Body of pancreas (tissue), 4 donors: ENCODE measurements at places on chromosomes 13 and 19.

DNA sequence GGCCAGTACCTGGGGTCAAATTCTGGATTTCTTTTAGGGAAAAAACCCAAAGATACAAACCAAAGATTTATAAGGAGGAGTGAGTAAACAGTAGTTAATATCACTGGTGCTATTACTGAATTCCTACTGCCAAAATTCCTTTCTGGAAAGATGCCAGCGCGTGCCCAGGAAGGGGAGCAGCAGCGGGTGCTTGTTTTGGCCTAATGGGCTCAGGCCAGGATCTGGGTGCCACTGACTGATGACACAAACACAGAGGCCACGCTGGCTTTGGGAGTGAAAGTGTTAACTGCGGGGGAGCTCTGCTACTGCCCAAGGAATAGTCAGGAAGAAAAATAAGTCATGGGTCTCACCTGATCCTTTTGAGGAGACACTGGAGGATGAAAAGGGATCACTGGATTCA is 61.2 kb downstream of the KLF2 start:
- DNase-seq: no peak

GRCh38 chr19:7461841-7462629 is 26.8 kb downstream of the PEX11G start:
- no peak for DNase-seq

DNA sequence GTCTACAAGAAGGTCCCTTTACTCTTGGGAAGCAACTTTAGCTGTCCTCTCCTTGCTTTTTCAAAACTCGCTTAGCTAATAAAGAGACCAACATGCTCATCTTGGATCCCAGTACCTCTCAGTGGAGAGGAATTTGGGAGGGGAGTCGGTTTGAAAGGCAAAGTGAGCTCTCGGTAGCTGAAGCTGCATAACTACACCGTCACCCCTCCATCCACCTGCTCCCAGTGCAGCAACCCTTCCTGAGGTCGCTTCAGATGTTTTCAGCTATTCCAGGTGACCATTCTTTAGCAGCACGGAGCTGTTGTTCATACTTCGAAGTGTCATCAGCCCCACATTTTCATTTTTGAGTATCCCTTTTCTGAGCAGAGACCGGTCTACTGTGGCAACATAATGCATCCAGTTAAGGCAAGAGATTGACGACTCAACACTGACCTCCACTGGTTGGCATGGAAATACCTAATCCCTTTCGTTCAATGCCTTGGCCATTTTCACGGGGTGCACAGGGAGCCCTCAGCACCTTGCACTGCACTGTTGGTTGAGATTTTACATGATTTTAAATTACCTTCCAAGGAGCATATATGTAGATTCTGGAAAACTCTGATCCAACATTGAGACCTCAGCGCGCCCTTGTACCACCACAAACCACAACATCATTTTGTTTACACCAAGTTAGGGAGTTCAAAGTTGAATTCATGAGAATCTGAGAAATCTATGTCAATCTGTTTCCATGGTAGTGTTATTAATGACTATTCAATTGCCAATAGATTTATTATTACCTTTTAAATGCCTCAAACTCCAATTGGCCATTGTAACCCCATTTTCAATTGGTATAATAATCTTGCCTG is 42.2 kb downstream of the DLEU7 start:
- DNase-seq: peak; percentile 60

DNA sequence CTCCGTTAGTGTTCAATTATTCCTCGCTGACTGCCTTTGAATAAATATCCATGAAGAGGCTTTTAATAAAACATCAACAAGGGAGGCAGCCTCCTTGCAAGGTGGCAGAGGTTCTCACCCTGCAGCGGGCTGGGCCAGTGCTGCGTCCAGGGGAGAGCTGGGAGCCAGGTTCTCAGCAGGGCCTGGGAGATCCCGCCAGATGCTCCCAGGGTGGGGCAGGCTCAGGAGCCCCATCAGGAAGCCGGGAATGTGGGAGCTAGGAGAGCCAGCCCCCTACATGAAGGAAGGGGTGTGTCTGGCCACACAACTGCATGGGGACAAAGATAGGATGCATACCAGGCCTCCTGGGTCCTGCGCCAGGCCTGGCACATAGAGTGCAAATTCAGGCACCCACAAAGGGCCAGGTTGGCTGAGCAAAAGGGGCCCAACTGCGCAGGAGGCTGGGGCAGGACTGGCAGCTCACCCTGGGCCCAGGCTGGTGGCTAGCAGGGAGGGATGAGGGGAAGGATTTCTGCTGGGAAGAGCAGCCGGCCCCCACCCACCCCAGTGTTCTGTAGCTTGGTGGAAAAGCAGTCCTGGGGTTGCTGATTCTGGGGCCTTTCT is 22.8 kb downstream of the VSTM2B start:
- DNase-seq: no peak

GRCh38 chr13:101481421-101481820 is 28.9 kb downstream of the ITGBL1 start:
- no peak for DNase-seq

DNA sequence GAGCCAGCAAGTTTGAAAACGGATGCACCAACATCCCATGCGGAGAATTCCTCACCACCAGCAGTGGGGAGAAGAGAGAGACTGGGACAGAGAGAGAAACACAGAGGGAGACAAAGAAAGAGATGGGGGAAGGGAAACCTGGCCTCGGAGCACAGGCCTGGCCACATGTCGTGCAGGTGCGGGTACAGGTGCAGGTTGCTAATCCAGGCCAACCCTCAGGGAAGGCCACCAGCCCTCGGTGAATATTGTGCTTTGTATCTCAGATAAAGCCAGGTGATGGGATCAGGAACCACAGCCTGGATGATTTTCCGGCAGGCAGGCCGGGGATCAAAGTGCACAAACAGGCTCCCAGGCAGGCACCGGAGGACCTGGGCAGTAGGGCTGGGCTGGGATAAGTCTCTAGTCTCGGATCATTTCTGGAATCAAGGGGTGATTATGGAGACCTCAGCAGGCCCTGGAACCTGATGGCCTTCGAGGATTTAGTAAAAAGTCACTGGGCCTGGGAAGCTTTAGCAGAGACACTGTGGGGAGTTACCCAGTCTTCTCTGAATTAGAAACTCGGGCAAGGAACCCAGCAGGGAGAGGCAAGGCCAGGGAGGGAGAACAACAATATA is 3.7 kb downstream of the GAS6 start:
- DNase-seq: no peak

GRCh38 chr19:38666663-38667511 is 19.4 kb downstream of the ACTN4 start:
- peak; percentile 85 for DNase-seq

DNA sequence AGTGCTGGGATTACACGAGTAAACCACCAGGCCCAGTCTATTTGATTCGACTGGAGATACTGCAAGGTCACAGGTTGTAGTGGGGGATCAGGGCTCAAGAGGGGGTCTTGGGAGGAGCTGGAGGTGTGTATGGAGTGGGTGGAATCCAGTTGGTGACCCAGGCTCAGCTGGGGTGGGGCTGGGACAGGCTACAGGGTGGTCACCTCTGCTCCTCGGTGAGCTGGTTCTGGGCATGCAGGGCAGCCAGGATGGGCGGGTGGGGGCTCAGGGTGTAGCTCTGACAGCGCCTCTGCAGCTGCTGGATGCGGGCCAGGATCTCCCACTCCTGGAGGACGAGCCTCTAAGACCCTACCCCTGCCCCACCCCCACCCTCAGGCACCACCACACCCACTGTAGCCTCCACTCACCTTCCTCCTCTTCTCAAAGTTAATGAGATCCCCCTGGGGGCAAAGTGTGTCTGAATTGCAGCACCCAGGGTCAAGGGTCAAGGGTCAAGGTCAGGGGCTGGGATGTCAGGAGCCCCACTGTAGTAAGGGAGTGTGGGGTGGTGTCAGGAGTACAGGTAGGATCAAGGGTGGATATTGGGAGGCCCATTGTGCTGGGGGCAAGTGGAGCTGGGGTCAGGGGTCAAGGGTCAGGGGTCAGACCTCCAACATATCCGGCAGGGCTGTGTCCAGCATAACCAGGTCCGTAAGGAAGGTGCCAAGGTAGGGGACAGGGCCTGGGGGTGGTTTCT is 17.1 kb downstream of the RGL3 start:
- no peak for DNase-seq

DNA sequence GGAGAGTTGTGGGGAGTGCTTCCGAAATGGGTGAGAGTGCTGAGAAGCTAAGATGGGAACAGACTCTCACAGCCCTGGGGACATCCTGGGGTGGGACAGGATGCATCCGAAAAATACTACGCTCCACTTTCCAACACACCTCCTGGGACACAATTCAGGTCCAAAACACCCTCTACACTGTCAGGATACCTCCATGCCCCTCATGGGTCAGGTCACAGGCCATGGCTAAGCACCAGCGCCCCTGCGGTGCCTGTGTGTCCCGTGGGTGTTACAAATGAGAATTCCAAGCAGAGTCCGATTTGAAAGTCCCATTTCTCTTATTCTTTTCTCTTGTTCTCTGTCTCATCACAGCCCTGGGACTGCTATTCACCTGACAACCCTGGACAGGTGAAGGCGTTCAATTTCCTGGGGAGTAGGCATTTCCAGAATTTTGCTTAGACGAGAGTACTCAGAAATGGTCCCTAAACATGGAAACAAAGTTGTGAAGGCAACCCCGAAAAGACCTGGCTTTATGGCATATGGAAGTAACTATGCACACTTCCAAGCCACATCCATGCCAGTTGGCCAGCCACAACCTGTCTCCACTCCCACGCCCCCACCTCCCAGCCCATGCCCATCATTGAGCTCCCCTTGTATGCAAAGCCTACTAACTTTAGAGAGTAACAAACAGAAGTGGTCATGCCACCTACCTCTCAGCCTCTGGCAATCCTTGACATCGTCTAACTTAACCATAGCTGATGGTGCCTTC is 87.9 kb upstream of the ZNF507 start:
- DNase-seq: no peak

DNA sequence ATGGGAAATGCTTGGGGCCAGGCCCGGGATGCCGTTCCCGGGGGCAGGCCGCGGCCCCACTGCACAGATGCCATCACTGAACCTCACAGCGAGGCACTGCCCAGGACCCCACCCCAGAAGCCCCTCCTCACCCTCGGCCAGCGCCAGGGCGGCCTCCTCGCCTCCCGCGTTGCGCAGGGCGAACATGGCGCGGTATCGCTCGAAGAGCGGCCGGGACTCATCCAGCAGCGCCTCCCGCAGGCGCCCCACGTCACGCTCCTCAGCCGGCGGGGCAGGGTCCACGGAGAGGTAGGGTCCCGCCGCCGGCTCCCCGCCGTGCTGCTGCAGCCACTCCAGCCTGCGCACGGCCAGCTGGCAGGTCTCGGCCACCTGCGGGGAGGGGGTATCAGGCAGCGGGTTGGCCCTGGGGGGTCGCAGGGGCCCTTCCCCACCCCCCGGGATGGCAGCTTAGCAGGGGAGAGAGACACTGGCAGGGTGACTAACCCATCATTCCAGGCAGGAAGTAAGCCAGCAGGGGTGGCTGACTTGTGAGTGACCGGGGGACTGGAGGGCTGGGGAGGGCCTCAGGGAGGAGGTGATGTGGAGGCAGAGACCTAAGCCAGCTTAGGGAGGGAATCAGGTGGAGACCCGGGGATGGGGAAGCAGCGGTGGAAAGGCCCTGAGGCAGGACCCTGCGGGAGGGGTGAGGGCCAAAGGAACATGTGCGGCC is 8.2 kb downstream of the DOHH start:
- DNase-seq: no peak

- DNase-seq: no peak
These were observed 418 bp upstream of the ZNF709 start for GRCh38 chr19:12485052-12485416.

GRCh38 chr19:493391-494170 is 2.7 kb upstream of the MADCAM1 start:
- DNase-seq: no peak

DNA sequence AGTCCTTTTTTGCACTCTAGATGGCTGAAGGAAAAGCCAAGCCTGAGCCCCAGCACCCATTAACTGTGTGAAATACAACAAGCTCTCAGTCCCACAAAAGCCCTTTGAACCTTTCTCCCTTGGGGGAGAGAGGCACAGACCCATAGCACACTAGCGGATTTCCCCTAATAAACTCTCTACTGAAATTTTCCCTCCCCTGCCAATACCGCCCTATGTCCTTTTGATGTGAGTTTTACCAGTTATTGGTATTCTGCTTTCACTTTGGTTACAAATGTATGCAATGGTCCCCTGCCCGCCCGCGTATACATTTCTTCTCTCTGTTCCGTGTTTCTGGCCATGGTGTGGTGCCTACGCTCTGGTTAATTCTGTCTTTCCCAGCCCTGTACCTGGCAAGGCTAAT is 54.0 kb upstream of the MYO16 start:
- no peak for DNase-seq

DNA sequence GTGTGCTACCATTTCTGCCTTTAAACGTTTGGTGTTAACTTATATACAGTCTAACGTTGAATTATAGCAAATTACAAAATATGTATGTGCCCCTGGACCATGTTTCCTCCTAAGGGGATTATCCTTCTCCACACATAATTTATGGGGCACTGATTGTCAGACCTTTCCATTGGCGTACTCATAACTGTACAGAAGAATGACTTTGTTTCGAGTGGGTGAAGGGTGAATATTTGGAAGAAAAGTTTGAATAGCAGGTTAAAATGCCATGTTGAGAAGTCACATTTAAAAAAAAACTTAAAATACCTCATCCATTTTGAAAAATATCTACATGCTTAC is 58.8 kb downstream of the SLC10A2 start:
- DNase-seq: no peak

DNA sequence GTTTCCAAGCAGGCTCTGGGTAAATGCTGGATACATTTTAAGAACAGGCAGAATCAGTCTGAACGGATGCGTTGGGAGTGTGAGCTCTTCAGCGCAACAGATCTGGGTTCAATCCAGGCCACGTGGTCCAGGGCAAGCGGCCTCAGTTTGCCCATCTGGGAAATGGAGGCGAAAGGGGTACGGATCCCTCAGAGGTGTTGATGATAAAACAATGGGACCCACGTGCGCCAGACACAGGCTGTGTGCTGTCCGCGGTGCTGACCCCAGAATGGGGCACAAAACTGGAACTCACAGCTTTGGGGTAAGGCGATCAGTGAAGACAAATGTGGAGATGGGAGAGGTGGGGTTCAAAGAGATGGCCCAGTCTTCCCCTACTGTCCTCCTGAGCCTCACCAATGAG is 13.1 kb upstream of the PDE4C start:
- no peak for DNase-seq

- no peak for DNase-seq
These were observed 38.5 kb upstream of the ATP11A start for GRCh38 chr13:112651311-112651710.
